Mucosa of descending colon (tissue), 3 donors: ENCODE measurements at places on chromosomes 2 and 18.
A peak's percentile ranks its signal among the peaks of the same experiment; 100 is the strongest.

DNA sequence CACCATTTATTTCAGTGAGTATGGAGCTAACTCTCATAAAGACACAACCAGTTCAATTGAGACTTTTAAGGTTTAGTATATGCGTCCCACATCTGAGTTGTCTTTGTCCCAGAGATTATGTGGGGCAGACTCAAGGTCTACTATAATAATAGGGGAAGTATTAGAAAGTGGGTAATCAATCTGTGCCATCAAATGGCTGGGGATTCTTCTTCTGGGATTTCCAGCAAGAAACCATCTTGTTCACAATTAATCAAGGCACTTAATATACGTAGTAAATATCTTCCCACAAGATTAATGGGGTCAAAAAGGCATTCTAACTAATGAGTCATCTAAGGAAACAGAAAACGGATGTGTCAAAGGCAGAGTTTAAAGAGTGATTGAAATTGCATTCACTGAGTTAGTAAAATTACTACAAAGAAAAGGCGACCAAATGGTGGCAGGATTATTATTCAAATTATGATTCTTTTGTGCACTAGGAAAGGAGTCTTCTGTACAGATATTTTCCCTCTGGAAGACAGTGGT lies 179.8 kb upstream of the REG3G start:
- DNase-seq = no peak

DNA sequence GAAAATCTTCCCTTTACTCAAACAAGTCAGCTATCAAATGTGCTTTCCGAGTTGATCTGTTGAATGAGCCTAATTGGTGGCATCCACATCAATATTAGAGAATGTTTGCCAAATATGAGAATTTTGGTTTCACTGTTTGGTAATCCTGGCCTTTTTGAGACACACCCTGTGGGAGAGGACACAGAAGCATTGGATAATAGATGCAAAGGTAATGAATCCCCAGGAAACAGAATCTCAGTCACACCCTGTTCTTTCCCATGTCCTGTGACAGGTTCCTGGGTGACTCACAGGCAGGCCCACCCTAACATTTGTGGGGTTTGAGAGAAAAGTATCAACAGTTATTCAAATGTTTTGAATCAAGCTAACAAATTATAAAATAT lies 99.8 kb upstream of the PELI1 start:
- no peak for DNase-seq

- DNase-seq = no peak
These were observed 262.1 kb upstream of the KLHL14 start for GRCh38 chr18:33034945-33035344.

DNA sequence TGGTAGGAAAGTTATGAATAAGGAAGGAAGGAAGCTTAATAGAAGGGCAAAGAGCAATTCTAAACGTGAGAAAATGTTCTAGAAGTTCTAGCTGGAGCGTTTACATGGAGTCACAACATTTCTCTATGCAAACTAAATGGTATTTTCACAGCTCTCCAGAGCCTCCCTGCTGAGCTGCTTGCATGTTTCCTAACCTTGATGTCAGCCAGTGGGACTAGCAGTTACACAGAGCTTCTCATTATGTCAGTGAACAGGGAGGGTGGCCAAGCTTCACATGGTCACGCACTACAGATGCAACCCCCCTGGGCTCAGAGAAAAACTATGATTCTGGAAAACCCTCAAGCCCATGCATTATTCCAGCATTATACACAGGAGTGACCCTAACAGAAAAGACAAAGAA lies 153.4 kb upstream of the CCDC150 start:
- DNase-seq = no peak

DNA sequence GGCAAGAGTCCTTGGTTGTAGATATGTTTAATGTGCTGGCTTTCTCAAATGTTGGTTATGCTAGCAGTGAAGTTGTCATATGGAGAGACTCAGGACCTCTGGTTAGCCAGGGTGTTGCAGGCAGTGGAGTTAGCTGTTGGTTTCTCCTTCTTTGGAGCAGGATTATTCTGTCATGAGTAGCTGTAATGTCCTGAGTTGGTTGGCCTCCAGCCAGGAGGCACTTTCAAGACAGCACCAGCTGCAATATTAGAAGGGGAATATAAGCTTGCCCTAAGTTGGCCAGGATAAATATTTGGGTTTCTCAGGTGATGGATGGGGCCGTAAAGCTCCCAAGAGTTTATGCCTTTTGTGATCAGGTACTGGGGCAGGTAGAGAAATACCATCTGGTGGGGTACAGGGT lies 65.5 kb downstream of the MSTN start:
- DNase-seq = no peak

DNA sequence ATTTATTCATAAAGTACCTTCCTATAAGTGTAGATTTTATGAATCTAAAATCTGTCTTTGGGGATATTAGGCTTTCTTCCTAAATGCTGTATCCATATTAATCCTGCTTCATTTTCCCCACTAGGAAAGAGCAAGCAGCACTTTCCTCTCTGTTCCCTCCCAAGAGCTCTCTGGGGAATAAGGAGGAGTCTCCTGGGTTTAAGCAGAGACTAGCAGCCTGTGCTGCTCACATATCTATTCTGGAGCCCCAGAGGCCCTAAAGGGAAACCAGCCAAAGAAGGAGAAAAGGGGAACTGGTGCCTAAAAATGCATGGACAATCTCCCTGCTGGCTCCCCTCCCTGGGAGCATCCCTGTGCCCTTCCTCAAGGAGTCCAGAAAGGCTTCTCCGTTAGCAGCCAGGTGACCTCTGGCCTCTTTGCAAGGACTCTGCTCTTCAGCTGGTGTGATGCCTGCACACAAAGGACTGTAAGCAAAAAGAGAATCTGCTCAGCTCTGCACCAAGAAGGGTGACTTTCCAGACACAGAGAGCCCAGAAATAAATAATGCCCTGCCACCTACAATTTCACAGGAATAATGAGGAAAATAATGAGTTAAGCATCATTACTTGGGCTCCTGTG lies 270.6 kb downstream of the SS18 start:
- DNase-seq = no peak

DNA sequence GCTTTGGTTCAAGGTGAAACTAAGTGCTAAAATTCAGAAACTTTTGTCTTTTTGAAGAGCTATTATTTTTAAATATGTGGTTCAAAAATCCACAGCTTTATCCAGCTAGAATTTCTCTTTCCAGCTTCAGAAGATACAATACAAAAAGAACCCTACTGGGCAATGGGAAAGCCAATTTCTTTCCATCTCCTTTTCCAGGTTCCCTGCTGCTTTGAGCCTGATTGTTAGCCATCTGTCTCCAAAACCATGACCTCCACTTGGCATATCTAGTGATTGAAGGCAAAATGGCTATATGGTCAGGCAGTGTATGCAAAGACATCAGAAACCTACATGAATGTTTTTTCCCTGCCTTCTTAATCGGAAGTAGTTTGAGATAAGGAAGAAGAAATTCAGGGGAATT lies 134.1 kb downstream of the KCNH7 start:
- DNase-seq = no peak

DNA sequence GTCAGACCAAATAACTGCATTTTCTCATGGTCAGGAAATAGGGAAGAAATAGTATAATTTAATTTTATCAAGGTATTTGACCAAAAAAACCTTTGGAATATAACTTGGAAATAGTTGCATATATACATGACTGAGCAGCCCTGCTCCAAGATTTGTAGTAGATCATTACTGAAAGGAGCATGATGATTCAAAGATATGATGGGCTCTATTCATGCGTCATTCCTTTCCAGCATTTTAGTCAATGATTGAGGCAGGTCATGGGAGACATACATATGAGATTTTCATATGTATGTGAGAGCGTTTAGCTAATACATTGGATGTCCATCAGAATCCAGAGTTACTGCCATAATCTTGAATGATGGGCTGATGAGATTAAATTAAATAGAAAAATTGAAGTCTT lies 74.5 kb downstream of the CAB39 start:
- DNase-seq = no peak

DNA sequence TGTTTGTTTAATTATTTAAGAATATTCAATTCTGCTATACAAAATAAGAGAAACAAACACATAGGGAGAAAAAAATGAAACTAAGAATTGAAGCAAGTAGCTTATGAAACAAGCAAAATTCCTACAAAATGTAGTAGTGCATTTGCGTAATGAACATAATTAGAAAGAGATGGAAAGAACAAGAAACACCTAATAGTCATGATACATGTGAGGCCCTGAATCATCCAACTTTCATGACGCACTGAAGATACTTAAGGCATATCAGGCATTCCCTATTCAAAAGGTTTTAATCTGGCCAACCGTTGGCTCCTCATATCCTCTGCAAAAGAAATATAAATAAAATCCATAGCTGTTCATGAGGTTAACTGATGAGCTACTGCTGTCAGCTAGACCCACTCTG lies 14.5 kb upstream of the NAB1 start:
- no peak for DNase-seq

- DNase-seq = no peak
These were observed 235.0 kb downstream of the KLHL29 start for GRCh38 chr2:23619941-23620340.

DNA sequence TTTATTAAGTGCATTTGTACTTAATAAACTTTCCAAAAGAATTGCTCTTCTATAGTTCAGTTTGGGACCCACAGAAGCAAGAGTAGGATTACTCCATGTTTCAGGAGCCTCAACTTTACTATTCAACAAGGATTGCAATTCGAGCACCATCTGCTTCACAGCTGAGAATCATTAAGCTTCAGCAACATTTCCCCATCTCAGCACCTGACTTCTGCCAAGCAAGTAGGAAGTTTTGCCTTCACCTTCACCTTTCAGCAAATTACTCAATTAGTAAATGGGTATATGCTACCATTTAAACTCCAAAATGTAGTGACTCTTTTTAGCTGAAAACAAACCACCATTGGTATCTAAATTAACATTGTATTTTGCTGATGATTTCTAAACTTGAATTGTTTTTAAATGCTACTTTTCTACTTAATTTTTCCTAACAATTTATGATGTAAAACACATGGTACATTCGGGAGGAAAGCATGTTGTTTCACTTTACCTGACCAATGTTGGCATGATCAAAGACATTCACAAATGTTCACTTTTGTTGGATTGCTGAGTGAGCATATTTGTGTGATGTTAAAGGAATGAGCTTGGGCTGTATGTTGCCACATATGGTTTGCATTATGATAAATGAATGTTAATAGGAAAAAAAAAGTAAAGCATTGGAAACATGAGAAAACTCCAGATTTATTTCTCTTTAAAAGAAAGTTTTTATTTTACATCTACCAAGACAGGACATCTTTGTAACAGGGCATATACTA lies 159.2 kb downstream of the GULP1 start:
- DNase-seq = no peak

DNA sequence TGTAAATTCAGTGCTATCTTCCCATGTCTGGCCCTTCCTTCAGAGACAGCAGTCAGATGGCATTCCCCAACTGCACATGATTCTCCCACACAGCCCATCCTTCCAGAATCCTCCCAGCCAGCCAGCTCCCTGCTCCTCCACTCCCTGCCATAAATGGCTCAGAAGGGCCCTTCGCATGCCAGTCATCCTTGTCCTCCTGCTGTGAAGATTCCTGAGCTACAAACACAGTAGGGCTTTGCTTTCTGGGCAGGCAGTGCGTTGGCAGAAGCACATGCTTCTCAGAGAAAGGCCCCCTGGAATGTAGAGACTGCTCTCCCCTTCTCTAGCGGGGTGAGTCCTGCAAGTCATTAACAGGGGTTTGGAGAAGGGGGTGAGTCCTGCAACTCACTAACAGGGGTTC lies 71.9 kb downstream of the TEX51 start:
- no peak for DNase-seq

DNA sequence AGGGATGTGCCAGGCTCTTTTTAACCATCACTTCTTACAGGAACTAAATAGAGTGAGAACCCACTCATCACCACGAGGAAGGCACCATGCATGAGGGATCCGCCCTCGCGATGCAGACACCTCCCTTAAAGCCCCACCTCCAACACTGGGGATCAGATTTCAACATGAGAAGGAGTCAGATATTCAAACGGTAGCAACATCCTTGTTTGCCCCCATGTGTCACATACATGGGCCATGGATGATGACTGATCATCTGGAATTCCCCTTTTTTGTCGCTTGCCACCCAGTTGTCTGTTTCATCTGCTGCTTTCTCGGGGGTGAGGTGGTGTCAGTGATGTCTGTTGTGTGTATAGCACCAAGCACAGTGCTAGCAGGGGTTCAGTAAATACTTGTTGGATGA lies 57.9 kb downstream of the NCK2 start:
- DNase-seq = no peak

GRCh38 chr2:168490015-168490874 lies 34.2 kb downstream of the CERS6 start:
- DNase-seq = no peak

- no peak for DNase-seq
These were observed 38.9 kb downstream of the RHOB start for GRCh38 chr2:20485612-20486388.

- DNase-seq = no peak
These were observed 928.3 kb upstream of the NRXN1 start for GRCh38 chr2:51960281-51960680.

- peak; percentile 16 for DNase-seq
These were observed 279.8 kb downstream of the CELF4 start for GRCh38 chr18:37285825-37286224.

DNA sequence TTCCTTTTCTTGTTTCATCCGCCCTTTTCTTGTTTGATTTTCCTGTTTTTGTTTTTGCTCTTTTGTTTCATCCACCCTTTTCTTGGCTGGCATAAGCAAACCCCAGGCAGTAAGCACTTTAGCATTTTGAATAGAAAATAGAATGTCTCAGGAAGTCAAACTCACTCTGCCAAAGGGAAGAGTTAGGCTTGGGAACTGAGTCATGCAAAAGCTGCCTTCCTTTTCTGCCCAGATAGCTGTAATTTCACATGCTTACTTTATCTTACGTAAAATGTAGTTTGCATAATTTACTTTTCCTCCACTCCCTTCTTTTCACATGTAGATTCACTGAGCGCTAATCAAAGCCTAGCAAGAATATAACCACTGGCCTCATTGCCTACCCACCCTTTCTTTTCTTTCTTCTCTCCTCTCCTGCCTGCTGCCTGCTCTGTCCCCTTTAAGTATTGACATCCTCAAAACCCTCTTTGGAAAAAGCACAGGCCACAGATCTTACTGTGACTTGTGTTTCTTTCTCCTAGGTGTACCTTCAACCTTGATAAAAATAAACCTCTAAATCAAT lies 48.4 kb downstream of the CNGA3 start:
- DNase-seq = no peak
